ENCODE measurements at places on chromosomes 1 and 21.

DNA sequence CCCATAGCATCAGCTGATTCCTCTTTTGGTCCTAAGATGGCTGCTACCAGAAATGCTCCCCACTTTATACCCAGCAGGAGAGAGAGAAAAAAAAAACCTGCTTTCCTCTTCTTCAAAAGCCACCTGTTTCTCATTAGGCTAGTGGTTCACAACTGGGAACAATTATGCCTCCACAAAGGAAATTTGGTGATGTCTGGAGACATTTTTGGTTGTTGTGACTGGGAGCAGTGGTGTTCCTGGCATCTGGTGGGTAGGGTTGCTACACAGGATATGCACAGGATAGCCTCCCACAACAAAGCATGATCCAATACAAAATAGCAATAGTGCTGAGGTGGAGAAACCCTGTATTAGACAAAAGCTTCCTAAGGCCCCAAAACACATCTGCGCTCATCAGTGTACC is 38.5 kb upstream of the SGIP1 start:
- no peak for DNase-seq

GRCh38 chr1:185632659-185633423 is 101.3 kb upstream of the HMCN1 start:
- no peak for DNase-seq

DNA sequence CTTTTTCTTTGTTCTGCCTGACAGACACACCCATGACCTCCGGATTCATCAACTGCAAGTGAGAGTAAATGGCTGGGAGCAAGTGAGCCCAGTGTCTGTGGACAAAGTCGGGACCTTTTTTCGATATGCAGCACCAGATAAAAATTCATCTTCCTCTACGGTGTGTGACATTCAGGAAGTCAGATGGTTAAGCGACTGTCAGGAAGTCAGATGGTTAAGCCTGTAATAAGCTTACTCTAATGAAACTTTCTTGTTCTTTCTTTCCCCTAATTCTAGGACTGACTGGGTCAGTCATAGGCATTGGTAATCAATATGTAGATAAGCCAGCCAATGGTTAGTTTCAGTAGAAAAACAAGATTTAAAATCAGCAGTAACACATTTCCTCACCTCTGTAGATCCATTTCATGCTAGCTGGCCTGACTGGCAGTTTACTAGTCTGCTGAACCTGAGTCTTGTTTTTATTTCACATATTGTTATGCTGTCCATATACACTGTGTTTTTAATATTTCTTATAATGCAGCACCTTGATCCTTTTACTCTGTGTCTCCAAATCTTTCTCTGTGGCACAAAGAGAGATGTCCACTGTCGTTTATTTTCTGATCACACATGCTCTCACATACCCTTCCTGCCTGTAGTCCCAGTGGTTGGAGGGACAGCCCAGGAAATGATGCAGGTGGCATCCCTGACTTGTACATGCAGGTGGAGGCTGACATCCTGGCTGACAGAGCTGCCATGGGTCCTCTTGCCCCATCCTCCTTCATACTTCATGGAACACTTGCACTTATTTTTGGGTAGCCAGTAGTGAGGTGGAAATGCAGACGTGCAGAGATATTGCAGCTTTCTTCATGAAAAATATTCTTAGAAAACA is 115.8 kb downstream of the VPS13D start:
- no peak for DNase-seq

GRCh38 chr1:182261655-182262054 is 129.9 kb downstream of the GLUL start:
- DNase-seq = no peak

- DNase-seq = no peak
Observed at GRCh38 chr1:103265551-103265950, 157.2 kb upstream of the COL11A1 start.

DNA sequence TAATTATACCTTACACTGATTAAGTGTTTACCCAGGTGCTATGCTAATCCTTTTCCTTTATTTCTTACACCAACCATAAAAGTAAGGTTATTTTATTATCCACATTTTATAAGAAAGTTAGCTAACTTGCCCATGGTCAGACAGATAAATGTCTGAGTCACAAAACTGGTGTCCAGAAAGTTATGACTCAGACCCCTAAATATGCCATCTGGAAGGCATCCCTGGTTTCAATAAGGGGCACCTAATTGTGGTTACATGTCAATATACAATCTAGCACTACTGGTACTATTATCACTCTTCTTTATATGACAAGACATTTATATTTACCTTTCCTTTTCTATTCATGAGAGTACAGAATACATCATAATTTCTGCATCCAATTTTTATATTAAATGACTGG is 496.5 kb upstream of the ADGRL2 start:
- no peak for DNase-seq

DNA sequence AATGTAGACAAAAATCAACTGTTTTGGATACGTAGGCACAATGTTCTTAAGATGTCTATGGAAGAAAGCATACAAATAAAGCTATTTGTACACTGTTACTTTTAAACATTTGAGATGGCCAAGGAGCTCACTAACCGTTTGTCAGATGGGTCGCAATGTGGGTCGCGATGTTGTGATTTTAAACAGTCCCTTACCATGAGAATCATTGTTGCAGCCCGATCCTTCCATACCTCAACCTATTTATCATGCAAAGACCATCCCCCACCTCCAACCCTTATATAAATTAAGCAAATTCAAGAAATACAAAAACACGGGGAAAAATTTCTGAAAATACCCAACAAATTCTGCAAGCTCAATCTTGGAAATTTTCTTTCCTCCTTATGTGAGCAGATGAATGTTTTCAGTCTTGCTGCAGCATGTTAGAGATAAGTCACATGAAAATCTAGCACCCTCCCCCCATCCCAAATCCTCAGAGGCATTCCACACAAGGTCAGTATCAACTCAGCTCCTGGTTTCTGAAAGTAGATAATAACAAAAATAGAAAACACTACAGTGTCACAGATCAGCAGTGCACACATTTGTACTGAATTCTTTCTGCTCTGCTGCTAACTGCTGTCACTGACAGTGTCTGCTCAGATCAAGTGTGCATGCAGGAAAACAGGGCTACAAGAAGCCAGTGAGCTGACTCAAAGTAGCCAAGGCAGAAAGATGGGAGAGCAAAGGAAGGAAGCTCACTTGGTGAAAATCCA is 92.9 kb upstream of the TTC39A start:
- DNase-seq = no peak

DNA sequence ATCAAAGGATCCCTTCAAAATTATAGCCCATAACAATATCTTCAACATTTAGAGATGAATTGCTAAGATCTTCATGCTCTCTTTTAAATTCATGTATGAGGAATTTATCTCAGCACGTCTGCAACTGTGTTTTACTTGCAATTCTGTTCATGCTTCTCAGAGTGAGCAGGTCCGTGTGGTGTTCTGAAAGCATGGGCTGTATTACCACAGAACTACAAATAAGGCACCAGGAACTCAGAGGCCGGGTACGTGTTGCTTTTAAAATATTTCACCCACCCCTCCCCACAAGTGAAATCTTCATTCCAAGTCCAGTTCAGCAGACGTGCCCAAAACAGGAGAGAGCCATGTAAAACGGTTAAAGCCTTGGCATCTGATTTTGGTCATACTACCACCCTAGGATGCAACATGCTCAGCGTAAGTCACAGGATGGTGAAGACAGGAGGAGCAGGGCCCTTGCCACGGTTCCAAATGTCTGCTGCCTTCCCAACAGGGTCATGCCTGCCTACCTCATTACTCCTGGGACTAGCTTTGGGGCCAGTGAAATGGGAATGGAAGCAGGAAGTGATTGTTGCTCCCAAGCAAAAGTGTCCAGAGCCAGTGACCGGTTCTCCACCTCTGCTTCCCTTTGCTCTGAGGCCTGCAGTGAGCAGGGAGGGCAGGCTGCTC is 133.7 kb downstream of the PTPN14 start:
- DNase-seq = no peak

GRCh38 chr1:18247151-18247550 is 139.6 kb downstream of the IGSF21 start:
- no peak for DNase-seq

DNA sequence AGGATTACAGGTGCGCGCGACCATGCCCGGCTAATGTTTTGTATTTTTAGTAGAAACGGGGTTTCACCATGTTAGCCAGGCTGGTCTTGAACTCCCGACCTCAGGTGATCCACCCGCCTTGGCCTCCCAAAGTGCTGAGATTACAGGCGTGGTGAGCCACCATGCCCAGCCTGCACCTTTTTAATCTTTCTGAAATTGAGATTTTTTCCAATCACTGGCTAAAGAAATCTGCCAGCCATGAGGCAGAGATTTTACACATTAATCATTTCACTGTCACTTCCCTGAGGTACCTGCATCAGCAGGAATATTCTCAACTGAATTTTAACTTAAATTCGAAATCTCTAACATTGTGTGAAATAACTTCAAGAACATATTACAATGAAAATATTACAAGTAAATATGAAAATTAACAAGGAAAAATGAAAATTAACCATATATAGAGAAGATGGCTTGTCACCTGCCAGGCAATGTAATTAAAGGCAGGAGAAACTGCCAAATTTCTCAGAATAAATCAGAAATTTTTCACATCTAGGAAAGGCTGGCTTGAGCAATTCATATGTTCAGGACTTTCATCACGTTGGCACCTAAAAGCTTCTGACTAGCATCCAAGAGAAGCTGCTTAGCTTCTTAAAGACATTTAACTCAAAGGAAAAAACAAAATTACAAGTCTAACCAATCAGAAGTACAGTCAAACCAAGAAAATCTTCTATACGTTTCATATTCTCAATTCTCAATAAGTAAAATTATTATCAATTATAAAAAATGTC is 5.9 kb downstream of the ANKRD13C start:
- DNase-seq = no peak

- no peak for DNase-seq
Observed at GRCh38 chr1:24450316-24450715, 34.7 kb downstream of the NIPAL3 start.

- no peak for DNase-seq
Observed at GRCh38 chr1:54976747-54977146, 3.7 kb upstream of the TMEM61 start.

- no peak for DNase-seq
Observed at GRCh38 chr1:226364514-226364899, 43.4 kb downstream of the PARP1 start.

GRCh38 chr1:4702932-4703331 is 48.5 kb downstream of the AJAP1 start:
- DNase-seq = no peak

- DNase-seq = no peak
Observed at GRCh38 chr1:32144033-32144432, 35.4 kb upstream of the TXLNA start.

DNA sequence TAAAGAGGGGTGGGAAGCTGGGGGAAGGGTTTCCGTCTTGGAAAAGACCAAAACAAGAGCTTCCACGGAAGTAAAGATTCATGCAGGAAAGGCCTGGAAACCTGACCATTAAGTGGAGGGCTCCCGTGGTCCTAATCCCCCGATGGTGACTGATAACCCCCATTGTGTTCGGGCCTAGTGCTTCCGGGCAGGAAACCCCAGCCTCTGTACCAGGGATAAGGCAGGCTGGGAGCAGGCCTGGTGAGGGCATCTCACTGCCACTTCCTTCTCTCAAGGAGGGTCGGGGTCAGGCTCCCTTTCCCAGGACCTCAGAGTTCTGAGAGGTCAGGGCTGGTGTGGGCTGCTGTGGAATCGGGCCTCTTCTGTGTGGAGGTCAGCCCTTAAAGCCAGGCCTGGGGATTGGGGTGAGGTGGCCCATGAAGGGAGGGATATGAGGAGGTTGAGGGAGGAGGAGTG is 136.9 kb downstream of the CDC7 start:
- DNase-seq = no peak

- DNase-seq = no peak
Observed at GRCh38 chr1:64133036-64133435, 70.4 kb upstream of the UBE2U start.

- DNase-seq = no peak
Observed at GRCh38 chr1:23424293-23425192, at the start of gene TCEA3. Gene TCEA3, minus strand, starts transcription at chr1:23424748. Its CDS starts 115 bp downstream, at chr1:23424633.

- DNase-seq = no peak
Observed at GRCh38 chr1:204408074-204408507, 3.5 kb downstream of the PPP1R15B start.

- no peak for DNase-seq
Observed at GRCh38 chr1:108107658-108108057, 92.5 kb downstream of the SLC25A24 start.

DNA sequence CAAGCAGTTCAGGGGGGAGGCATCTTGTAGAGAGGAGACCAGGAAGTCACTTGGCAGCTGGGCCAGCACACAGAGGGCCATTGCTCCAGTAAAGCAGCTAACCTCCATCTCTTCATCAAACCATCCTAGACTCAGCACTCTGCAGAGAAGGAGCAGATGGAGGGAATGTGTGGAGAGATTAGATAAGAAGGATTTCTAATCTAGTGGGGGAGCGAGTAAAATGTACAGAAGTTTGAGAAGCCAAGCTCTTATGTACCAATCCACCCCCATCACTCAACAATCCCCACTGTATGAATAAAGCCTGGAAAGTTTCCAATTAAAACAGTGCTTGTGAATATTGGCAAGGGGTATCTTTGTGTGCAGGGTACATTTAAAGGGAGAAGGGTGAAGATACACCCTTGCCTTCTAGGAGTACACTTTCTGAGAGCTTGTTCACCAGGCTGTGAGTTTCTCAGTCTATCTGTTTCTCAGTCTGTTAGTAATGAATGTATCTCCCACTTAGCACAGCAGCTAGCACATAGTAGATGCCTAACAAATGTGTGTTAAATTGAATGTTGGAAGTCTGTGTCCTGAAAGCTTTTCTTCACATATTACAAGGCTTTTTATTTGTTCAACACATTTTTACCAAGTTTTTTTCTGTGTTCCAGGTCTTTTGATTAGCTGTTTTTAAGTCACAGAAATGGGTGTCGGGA is 142.7 kb upstream of the UBE2U start:
- DNase-seq = no peak

- no peak for DNase-seq
Observed at GRCh38 chr1:201405484-201405831, 6.3 kb upstream of the LAD1 start.

DNA sequence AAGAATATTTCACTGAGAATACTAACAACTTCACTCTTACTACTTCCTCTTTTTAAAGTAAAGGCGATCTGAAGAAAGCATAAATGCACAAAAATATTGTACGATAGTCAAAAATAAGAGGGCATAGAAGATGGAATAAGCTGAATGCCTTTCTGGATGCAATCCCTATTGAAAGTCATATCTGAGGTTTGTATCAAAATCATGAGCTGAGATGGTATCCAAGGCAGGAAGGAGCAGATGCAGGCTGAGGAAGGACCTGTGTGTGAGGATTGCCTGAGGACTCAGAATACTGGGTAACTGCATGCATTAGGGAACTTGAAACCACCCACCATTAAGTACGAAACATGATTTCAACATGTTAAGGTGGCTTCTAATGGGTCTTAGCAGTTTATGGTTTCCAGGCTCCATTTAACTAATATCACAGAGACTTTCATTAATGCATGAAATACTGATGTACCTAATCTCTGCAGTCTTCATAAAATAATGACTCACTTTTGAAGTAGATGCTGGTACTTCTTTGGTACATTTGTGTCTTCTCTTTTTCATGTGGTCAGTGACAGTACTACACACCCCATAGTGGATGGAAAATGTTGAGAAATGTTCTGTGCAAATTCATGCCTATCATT is 29.6 kb upstream of the RGS1 start:
- DNase-seq = no peak
